Heart right ventricle (tissue), 16 donors: ENCODE measurements at places on chromosomes 13 and 19. TPM values are rescaled to one million over a fixed set of nuclear protein-coding genes. Genes with fewer than 3 reads are reported as not detected.

GRCh38 chr13:111215081-111216047 lies 100.3 kb downstream of the ARHGEF7 start:
- no peak for DNase-seq

- no peak for DNase-seq
Measured at GRCh38 chr13:77047649-77048343, 20.8 kb upstream of the FBXL3 start.

The PPP2R1A gene
- 438 TPM for polyA plus RNA-seq

GRCh38 chr13:113582841-113583631 lies 1.5 kb upstream of the TFDP1 start:
- DNase-seq: no peak

GRCh38 chr13:80312967-80313366 lies 28.0 kb downstream of the SPRY2 start:
- DNase-seq: no peak

- DNase-seq: no peak
Measured at GRCh38 chr13:46354156-46355087, 32.6 kb downstream of the RUBCNL start.

- no peak for DNase-seq
Measured at GRCh38 chr13:70424928-70425327, 316.7 kb upstream of the KLHL1 start.

GRCh38 chr13:111874981-111875380 lies 192.0 kb upstream of the SOX1 start:
- no peak for DNase-seq

The ZNF534 gene
- polyA plus RNA-seq: 0.28 TPM

DNA sequence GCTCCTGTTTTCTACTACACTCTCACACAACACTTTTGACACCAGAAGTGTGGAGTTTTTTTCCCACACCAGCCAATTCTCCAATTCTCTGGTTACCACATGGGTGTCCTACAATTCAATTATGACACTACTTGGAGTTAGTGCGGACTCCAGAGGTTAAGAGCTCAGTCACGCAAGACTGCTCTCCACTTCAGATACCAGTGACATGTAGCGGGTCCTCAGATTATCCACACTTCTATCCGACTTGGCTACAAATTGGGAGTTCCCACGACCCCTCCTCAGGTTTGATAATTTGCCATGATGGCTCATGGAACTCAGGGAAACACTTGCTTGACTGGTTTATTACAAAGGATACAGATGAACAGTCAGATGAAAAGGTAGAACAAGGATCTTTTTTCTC lies 32.9 kb downstream of the PAN3 start:
- no peak for DNase-seq

The ZNF358 gene
- polyA plus RNA-seq: 61.4 TPM

DNA sequence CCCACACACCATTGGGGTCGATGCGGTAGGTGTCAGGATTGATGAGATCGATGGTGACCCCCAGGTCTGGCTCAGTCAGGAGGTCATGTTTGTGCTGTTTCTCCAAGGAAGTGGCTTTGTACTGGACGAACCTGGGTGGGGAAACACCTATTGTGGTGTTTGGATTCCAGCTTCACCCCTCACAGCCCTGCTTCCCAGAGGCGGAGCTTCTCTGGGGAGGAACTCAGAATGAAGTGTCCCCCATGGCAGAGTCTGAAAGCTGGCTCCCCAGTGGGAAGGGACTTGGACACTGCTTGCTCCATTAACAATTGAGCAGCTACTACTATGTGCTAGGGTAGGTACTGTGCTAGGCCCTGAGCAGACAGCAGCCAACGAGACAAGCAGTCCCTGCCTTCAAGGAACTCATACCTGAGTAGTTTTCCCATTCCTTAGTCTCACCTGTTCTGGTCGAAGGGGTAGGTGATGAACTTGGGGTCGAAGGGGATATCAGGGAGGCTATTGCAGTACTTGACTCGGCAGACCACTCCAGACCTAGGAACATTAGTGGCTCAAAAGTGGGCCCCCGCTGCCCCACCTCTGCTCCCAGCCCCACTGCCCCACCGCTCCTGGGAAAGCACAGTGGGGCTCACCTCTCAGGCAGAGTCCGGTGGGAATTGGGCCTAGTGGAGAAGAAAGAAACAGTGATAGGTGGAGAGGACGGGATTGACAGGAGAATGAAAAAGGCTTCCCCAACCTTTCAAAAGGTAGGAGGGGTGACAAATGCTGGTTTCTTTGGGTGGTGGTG lies 1.1 kb downstream of the PAF1 start:
- no peak for DNase-seq
